ENCODE measurements at places on chromosomes 2 and 18.
A peak's percentile ranks its signal among the peaks of the same experiment; 100 is the strongest.

GRCh38 chr18:51712821-51713220 is 515.3 kb upstream of the MEX3C start:
- DNase-seq: no peak

DNA sequence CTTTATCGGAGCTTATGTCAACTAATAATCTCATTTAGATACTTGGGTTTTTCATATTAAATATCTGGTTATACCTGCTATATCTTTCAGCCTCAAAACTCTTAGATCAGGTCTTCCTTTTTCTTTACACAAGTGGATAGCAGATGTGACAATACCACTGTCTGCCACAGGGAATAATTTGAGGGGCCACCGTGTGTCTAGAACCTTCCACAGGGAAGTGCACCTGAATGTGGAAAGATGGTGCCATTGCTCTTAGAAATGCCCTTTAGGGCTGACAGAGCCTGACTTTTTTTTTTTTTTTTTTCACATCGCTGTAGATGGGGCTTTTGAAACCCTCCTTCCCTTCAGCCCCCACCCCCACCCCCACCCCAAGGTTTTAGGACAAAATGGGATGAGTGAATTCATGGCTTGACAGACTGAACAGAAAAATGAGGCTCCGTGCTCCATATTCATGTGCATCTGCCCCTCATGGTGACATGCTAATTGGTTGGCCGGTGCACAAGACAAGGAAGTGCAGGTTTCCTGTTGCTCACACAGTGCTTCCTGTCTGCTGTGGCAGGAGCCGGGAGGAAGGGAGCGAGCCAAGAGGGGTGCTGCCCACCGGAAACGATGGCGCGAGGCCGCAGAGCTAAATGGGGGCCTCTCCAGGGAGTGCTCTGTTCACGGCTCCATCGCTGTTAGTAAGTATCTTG is 246.0 kb downstream of the LDLRAD4 start:
- DNase-seq: peak; percentile 79

GRCh38 chr2:151338115-151338514 is 19.3 kb upstream of the TNFAIP6 start:
- DNase-seq: no peak

- DNase-seq: no peak
These were observed 182.7 kb downstream of the UXS1 start for GRCh38 chr2:106011380-106011779.

DNA sequence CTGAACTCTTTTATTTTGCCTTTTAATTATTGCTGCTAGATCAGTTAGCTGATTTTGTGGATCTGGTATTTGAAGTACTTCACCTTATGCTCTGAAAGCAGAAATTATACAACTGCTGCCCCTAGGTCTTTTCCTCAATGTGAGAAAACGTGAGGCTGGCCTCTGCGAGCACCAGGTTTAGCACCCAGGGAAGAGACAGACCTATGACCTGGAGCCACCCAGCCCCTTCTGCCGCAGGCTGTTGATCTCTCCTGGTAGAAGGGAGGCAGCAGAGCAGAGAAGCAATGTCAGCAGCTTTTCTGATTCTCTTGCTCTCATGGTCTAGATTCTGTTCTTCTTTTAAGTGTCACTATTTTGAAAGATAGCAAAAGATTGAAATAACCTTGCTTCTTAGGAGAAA is 19.9 kb downstream of the TRAPPC12 start:
- no peak for DNase-seq

GRCh38 chr2:165197346-165197745 is 6.5 kb downstream of the SCN3A start:
- no peak for DNase-seq

GRCh38 chr2:240205348-240205747 is 64.9 kb upstream of the OTOS start:
- no peak for DNase-seq

DNA sequence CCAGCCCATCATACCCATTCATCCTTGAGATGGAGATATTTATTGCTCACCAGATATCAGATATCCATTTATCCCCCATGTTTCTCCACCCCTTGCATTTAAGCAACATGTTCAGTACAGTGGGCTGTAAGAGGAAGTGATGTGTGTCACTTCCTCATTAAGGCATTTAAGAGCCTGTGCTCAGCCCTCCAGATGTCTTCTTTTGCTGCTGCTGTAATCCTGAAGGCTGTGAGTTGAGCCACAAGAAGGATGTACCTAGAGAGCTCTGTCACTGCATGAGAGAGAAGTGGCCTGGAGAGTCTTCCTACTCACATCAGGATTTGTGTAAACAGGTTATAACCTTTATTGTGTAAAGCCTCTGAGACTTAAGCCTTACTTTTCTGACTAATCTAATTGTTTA is 151.8 kb upstream of the UNC80 start:
- peak; percentile 2 for DNase-seq

DNA sequence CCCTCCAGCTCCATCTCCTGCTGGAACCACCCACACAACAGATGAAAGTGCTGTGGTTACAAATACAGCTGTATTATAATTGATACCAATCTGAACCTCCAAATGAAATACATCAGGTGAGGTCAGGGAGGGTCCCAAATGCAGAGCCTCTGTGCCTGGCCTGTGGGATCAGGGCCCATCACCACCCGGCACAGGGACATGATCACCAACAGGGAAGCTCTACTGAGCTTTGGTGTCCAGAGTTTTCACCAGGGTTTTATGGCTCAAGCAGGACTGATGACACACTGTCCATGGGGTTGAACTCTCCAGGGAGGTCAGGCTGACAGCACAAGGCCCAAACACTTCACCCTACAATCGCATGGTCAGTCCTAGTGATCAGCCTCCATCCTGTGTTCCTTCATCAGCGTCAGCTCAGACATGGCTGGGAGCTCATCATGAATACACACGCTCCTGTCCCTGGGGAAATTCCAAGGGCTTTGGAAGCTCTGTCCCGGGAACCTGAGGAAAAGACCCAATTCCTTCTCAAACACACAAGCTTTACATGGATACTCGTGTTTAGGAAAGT is 3.9 kb upstream of the PXDN start:
- DNase-seq: no peak

- no peak for DNase-seq
These were observed 335.3 kb upstream of the SMIM21 start for GRCh38 chr18:75762758-75763157.

- DNase-seq: no peak
These were observed 815.1 kb upstream of the RAB6C start for GRCh38 chr2:129164220-129164949.

DNA sequence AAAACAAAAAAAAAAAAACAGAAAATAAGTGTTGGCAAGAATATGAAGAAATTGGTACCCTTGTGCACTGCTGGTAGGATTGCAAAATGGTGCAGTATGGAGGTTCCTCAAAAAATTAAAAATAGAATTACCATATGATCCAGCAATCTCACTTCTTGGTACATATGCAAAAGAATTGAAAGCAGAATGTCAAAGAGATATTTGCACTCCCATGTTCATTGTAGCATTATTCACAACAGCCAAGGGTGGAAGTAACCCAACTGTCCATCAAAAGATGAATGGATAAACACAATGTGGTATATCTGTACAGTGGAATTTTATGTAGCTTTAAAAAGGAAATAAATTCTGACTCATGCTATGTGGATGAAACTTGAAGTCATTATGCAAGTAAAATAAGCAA is 72.8 kb upstream of the POU3F3 start:
- no peak for DNase-seq

GRCh38 chr2:234880551-234881211 is 71.1 kb upstream of the SH3BP4 start:
- no peak for DNase-seq

DNA sequence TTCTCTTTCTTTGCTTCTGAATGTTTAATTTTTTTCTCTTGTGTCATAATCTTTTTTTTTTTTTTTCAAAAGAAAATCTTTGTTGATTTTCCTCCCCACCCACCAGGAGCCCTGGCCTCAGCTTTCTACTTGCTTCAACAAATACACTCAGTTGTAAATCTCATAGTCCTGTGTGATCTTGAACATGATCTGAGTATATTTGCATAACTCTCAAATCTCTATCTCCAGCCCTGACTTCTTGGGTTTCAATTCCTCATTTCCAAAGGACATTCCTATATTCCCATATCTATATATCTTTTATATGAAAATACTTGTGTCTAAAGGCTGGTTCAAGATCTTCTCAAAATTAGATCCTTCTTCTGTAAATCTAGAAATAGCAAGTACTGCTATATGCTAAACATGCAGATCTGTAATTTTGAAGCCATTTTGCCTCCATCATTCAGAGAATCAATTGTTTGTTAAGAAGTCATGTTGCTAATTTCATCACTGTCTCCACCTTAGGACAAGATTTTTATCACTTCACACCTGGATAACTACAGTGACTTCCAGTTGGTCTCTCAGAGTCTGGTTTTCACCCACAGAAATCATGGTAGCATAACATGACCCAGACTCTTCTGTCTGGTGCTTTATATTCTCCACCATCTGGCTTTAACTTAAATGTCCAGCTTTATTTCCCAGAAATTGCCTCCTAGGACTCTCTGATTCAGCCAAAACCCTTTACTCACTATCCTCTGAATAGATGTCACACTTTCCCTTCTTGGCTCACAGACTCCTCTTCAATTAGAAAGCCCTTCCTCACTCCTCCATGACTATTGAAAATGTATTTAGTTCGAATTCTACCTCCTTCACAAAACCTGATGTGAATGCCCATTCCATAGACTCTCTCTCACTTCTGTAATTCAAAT is 98.1 kb downstream of the ZEB2 start:
- no peak for DNase-seq

DNA sequence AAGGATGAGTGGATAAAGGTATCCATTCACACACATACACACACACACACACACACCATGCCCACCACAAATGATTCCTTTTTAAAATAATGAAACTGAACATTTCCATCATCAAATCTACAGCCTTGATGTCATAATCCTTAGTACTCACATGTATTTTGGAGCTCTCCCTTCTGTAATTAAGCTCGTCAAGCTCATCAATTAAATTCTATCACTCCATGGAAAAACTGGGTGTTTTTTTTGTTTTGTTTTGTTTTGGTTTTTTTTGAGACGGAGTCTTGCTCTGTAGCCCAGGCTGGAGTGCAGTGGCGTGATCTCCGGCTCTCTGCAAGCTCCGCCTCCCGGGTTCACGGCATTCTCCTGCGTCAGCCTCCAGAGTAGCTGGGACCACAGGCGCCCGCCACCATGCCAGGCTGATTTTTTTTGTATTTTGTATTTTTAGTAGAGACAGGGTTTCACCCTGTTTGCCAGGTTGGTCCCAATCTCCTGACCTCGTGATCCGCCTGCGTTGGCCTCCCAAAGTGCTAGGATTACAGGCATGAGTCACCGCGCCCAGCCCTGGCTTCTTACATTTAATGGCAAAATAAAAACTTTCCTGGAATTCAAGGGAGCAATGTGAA is 78.6 kb upstream of the RGPD4 start:
- DNase-seq: no peak

DNA sequence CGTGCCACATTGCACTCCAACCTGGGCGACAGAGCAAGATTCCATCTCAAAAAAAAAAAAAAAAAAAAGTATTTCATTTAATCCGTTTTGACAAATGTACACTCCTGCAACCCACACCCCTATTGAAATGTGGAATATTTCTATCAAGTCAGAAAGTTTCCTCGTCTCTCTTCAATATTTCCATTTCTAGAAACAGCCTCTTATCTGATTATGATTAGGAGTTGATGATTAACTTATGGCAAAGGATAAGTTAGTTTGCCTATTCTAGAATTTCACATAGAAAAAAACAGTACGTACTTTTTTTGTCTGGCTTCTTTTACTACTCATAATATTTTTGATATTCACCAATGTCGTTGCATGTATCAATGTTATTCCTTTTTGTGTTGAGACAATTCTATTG is 107.1 kb upstream of the DNMT3A start:
- DNase-seq: no peak

- DNase-seq: no peak
These were observed 30.2 kb upstream of the ITPRID2 start for GRCh38 chr2:181861379-181861778.

GRCh38 chr18:11047156-11047555 is 102.2 kb downstream of the PIEZO2 start:
- no peak for DNase-seq

DNA sequence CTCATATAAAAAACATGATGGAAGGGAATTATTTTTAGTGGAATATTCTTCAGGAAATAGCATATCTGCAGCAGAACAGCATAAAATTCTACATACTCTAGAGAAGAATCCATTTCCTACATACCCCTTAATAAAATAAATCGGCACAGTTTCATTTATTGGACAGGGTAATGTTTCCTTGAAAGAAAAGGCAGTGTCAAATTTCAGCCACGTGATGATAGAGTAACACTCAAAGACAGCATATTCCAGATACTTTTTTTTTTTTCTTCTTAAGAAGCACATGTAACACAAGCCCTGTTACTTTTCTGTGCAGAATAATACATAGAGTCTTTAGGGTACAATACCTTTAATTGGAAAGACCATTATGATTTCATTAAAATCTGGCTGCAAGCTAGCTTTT is 204.4 kb downstream of the SRBD1 start:
- DNase-seq: no peak
